ENCODE measurements at places on chromosomes 1 and 21. TPM values are rescaled to one million over a fixed set of nuclear protein-coding genes. Genes with fewer than 3 reads are reported as not detected.

DNA sequence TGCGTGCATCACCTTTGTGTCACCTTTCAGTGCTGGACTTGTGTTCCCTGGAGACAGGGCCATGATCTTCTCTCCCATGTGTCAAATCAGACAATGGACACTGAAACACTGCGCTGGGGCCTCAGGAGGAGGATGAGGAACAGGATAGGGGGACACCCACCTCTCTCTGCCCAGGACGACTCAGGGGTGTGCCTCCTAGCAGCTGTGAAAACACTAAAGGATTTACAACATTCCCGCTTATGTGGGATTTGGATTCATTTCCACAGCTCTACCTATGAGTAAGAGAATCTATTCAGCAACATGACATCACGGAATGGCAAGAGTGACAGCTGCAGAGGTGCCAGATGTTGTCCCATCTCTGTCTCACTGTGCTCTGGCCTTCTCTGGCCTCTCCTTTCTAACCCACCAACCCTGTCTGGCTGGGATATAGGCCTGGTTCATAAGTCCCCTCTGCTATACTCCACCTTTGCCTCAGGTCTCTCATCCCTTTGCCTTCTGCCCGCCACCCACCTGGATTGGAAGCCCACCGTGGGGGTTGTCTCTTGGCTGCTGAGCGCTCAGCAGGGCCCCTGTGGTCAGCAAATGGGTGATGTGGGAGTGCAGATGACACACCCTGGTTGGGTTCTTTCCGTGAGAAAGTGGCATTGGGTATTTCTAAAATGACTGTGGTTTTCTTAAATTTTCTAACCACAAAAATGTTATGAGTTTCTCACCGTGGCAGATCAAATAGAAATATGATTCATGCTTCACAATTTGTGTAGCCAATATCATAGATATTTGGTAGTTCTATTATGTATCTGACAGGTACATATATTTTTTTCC is 47.1 kb upstream of the TLR5 start:
- no peak overlapping the region for H3K4me3 ChIP-seq
- H3K4me1 ChIP-seq, result no peaks in the 10 kb centered on the region
- DNase-seq, result no peak
- H3K36me3 ChIP-seq, result no peaks in the 10 kb centered on the region
- H3K27ac ChIP-seq, result no peak overlapping the region
- H3K27me3 ChIP-seq, result no peaks in the 10 kb centered on the region

- no peaks in the 10 kb centered on the region for H3K27me3 ChIP-seq
- no peak overlapping the region for H3K27ac ChIP-seq
- H3K4me1 ChIP-seq, result no peaks in the 10 kb centered on the region
These were observed 11.3 kb upstream of the SLC1A7 start for GRCh38 chr1:53153752-53154151.

DNA sequence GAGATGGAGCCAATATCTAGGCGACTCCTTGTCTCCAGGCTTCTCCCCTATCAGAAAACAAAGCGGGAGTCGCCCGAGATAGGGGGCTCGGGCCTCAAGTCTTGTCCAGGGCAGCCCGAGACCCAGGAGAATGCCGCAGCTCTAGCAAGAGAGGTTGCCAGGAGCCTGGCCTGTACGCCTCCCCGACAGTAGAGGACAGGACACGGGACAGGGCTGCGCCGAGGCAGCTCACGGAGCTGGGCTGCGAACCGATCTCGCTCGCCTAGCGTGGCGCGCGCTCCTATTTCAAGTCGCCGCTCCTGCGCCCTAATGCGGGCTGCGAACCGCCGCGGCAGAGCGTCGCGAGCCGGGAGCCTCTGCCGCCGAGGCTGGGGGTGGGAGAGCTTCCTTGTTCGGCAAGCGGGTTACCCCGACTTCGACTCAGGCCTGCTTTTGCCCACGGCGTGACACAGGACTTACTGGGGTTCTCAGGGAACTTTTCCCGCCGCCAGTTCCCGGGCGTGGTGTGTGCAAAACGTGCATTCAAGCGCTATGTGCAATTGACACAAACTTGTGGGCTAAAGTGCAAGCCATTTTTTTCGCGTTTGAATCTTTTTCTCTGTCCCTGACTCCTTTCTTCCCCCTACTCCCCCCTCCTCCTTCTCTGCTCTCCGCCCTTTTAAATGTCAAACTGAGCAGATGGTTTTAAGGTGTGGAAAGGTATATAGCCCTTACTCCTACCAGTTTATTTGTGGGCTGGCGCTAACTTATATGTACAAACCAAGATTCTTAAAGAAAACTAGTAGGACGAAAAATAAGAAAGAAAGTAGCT is 2.4 kb upstream of the PROX1 start:
- peaks cover 4% of the 10 kb centered on the region for H3K27me3 ChIP-seq
- H3K4me1 ChIP-seq, result peaks cover 27% of the 10 kb centered on the region
- no peak for DNase-seq
- H3K27ac ChIP-seq, result no peak overlapping the region
- H3K4me3 ChIP-seq, result no peak overlapping the region
- H3K36me3 ChIP-seq, result no peaks in the 10 kb centered on the region

The PERM1 gene
- total RNA-seq, result not detected

GRCh38 chr1:46481961-46482360 is 7.7 kb upstream of the DMBX1 start:
- H3K4me3 ChIP-seq, result no peak overlapping the region
- peaks cover 10% of the 10 kb centered on the region for H3K27me3 ChIP-seq
- H3K4me1 ChIP-seq, result no peaks in the 10 kb centered on the region

DNA sequence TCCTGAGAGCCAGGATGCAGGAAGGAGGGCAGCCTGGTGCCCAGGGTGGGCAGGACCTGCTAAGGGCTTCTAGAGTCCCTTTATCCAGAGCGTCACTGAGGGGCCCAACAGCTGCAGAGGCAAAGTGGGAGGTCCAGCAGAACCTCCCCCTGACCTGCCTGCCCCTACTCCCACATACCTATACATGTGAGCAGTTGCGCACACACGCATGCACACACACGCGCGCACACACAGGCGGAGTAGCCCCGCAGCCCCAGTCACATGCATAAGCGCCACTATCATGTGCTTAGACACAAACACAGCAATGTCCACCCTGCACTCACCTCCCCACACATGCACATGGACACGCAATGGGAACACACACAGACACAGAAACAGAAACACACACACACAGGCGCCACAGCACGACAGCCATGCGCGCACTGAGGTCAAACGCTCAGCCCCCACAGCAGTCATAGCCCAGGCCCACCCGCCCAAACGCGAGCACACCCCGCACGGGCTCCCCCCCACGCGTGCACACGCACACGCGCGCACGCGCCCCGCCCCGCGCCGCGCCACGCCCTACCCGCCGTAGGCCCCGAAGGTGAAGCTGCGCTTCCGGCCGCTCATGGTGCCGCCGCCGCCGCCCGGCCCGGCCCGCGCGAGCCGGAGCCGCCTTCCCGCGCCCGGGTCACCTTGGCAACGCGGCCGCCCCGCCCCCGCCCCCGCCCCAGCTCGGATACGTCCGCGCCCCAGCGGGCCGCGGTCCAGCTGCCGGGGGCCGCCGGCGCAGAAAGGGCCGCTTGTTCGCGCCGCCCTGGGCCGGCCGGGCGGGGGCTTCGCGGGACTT is 17.7 kb downstream of the RAP1GAP start:
- peaks cover 20% of the 10 kb centered on the region for H3K4me1 ChIP-seq
- H3K36me3 ChIP-seq, result no peaks in the 10 kb centered on the region
- DNase-seq, result no peak
- H3K27ac ChIP-seq, result no peak overlapping the region
- no peak overlapping the region for H3K4me3 ChIP-seq

The HAO2 gene
- not detected for total RNA-seq

DNA sequence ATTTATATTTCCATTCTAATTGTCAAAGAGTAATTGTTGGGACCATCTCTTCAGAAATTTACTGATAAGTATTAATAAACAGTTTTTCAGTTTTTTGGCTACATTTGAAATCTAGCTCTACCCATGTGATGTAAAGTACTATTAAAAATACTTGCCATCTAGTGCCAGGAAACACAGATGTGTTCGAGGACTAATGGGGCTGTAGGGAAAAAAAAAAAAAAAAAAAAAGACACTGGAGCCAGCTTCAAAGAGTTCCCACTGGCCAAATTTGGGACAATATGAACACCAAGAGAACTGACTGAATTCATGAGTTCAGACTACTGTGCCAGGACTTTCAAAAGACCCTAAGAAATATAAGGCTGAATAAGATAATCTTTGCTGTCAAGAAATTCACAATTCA is 65.2 kb upstream of the GFI1 start:
- DNase-seq, result no peak
- H3K4me1 ChIP-seq, result no peaks in the 10 kb centered on the region
- no peaks in the 10 kb centered on the region for H3K27me3 ChIP-seq
- no peak overlapping the region for H3K4me3 ChIP-seq
- no peak overlapping the region for H3K27ac ChIP-seq

DNA sequence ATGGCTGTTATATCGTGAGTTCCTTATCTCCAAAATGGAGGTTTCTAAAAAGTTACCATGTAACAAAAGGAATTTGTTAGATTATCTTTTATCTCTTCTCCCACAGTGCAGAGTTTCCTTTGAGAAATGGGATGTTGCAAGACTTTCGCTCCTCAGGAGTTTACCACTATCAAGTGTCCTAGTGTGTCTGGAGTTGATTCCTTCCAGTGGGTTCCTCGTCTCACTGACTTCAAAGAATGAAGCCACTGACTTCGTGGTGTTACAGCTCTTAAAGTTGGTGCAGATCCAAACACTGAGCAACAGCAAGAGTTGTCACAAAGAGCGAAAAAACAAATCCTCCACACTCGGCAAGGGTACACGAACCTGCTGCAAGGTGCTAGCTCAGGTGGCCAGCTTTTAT is 37.0 kb downstream of the SPAG17 start:
- H3K4me1 ChIP-seq, result no peaks in the 10 kb centered on the region
- H3K27ac ChIP-seq, result no peak overlapping the region
- DNase-seq, result no peak
- no peaks in the 10 kb centered on the region for H3K27me3 ChIP-seq
- H3K4me3 ChIP-seq, result no peak overlapping the region

DNA sequence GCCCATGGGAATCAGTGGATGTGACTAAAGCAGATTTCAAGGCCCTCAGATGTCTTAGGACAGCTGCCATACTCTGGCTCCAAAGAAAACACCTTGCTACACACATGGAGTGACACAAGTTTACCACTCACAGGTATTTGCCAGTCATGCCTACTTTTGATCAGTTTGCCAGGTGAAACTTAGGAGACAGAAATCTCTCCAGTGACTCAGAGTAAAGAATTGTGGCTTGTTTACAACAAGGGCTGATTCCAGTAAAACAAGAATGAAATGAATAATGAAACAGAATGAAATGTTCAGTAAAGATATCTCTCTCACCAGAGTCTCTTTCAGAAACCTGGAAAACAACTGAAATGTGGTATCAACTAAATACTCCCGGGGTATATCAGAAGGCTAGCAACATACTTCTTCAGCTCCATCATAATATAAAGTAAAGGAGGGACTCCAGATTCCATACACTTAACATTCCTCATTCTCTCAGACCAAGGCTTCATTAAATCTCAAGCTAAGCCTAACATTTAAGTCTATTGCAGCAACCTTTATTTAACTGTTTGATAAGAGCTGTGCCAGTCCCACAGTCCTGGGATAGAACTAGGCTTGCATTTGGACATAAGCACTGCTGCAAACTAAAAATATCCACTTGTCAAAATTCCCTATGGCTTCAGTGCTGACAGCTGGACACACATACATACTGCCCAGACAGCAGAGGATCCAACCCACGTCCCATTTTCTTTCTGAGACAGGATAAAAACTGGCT is 143.3 kb downstream of the SIPA1L2 start:
- no peaks in the 10 kb centered on the region for H3K27me3 ChIP-seq
- H3K4me3 ChIP-seq, result no peak overlapping the region
- no peaks in the 10 kb centered on the region for H3K36me3 ChIP-seq
